ENCODE measurements at places on chromosomes 3 and 15.

DNA sequence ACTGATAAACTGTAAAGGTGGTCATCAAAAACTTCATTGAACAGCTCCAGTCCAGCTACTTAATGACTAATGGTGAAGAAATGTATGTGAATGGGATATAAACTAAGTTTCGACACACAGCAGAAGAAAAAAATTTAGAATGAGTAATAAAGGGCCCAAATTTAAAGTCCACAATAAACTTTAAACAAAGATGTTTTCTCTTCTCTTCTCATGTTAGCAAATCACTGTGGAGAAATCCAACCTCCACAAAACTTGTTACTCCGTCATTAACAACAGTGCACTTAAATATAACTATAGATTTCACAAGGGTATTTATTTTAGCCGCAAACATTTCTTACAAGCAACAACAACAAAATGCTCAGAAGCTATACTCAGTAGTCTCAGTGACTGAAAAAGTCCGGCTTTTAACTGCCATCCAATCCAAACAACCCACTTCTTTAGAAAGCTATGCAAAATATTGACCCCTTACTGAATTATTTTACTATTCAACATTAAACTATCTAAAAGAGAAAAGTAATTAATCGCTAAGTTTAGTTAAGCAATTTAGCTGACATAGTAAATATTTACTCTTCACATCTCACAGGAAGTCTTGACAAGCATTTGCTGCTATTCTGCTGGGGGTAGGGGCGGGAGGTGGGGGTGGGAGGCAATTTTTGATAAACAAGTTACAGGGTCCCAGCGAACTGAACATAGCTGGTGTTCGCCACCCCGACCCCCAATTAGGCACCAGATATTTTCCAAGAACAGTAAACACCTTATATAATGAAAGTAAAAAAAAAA is 2.4 kb downstream of the IGF2BP2 start:
- DNase-seq = no peak

GRCh38 chr3:137172728-137173127 is 214.9 kb downstream of the IL20RB start:
- DNase-seq = no peak

DNA sequence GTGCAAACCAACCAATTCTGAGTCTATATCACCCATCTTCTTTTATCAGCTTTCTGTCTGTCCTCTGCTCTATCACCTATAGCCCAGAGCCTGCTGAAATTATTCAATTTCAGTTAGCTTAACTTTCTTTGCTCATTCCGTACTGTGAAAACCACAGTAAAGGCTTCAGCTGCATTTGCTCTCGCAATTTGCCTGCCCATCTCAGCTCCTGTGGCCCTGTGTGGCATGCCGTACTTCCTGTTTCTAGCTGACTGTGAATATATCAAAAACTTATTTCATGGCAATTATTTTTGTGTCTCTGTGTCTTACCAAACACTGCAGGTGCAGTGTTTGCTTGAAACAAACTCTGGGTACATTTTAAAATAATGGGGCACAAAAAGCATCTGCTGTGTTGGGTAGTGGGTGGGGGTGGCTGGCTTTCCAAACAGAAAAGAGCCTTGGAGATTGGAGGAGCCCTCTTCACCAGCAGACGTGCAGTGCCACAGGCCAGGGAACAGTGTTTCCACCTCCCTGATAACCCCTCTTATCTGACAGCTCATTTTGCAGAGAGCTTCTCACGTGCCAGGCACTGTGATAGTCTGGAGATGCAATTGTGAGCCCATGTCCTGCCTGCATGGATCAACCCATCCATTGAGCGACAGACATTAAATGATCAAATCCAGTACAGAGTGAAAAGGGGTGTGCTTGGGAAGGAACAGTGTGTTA is 45.2 kb downstream of the GASK1A start:
- DNase-seq = no peak

GRCh38 chr3:56880720-56881575 is 79.2 kb upstream of the ARHGEF3 start:
- DNase-seq = no peak

- DNase-seq = no peak
These were observed 15.1 kb downstream of the CHRNA3 start for GRCh38 chr15:78605680-78606079.

- no peak for DNase-seq
These were observed 94.9 kb downstream of the AKAP13 start for GRCh38 chr15:85475317-85475701.
